ENCODE measurements at places on chromosomes 2 and 18.

DNA sequence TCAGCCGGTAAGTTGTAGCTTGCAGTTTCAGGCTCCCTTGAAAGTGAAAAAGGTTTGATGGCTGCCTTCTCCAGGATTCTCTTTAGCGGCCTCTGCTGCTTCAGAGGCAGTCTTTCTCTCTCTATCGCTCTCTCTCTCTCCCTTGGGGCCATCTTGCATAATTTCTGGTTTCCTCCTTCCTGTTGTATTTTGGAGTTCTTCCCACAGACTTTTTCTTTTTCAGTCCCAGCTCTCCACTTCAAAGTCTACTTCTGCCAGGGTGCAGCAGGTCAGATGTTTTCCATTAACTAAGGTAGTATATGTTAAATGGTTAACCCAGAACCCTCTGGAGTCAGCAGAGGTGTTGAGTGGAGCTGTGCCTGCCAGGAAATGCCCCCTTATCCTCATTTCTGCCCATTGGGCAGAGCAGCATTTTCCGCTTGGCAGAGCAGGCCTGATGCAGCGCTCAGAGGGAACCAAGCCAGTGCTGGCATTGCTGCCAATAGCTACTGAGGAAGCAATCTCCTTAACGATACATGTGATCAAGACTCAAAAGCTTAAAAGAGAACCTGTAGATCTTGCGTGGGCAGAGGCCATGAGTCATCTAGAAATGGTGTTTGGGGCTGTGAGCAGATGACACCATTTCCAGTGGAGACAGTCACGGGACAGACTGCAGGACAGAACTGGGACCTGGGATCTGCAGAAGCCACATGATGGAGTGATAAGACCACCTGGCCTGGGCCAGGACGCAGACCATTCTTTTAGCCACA is 20.8 kb downstream of the DBI start:
- DNase-seq = peak; percentile 35

DNA sequence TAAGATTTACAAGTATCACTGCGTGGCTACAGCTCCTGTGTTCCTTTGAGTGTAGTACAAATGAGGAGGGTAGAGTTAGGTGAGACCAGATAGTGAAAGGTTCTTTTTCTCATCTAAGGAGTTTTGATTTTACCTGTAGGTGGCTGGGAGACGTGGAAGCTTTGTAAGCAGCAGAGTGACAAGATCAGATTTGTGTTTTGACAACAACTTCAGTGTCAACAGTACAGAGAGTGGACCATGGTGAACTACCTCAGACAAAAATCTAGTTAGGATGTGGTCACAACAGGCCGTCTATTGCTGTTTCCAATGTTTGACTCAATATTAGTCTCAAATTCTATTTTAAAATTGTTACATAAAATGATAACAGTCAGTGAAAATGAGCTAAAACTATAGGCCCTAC is 20.3 kb upstream of the UGP2 start:
- no peak for DNase-seq

- no peak for DNase-seq
These were observed 51.1 kb downstream of the DSC3 start for GRCh38 chr18:30991397-30991796.

GRCh38 chr2:65353927-65354326 is 78.5 kb downstream of the SPRED2 start:
- no peak for DNase-seq

DNA sequence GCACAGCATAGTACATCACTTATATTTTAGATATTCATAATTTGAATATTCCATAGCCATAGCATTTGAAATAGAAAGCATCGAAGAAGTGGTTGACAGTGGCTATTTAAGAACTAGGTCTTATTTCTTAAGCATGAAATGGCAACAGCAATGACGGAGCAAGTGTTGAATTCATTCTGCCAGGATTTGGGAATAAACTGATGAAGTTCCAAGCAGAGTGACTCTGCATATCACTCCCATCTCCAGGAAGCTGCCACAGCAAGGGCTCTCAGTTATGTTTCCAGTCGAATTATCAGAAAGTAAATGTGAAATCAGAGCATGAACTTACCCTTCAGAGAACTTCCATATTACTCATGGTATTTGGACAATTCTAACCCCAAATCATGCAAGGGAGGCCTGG is 208.1 kb downstream of the IKZF2 start:
- no peak for DNase-seq

- DNase-seq = no peak
These were observed 91.1 kb upstream of the ANKRD30BL start for GRCh38 chr2:132252894-132253264.
